ENCODE measurements at places on chromosomes 3 and 15.
A peak's percentile ranks its signal among the peaks of the same experiment; 100 is the strongest.

DNA sequence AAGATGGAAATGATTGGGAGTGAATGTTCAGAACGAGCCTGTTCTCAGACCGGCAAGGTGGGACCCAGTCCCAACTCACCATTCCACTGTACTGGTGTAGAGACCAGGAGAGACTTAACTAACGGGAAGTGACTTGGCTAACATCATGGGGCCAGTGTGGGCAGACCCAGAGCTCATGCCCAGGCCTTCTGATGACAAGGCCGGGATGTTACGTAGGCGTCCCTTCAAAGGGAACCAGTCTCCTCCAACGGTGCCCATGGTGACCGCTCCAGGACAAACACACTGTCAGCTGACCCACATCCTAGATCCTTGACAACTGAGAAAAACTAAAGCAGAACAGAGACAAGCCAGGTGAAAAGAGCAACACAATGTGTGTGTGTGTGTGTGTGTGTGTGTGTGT, 128.4 kb upstream of the HACD2 start:
- no peak for DNase-seq

- DNase-seq: no peak
These were observed 307.3 kb downstream of the SV2B start for GRCh38 chr15:91407269-91407889.

GRCh38 chr15:95168152-95168551, 936.8 kb downstream of the MCTP2 start:
- DNase-seq: no peak

DNA sequence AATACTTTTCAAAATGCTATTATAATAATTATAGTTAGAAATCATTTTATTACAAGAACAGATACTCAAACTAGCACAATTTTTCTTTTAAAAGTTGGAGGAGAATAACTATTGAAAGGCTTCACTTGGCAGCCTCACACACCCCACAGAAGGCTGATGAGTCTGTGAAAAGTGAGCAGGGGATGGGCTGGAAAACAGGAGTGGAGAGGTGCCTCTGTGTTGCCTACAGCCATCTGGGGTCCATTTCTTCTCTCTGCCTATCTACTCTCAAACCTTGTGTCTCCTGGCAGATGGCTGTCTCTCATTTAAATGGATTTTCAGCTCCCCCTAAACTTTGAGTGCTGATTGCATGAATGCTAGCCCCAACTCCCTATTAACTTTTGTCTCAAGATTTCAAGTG, 230.8 kb downstream of the CLSTN2 start:
- no peak for DNase-seq

DNA sequence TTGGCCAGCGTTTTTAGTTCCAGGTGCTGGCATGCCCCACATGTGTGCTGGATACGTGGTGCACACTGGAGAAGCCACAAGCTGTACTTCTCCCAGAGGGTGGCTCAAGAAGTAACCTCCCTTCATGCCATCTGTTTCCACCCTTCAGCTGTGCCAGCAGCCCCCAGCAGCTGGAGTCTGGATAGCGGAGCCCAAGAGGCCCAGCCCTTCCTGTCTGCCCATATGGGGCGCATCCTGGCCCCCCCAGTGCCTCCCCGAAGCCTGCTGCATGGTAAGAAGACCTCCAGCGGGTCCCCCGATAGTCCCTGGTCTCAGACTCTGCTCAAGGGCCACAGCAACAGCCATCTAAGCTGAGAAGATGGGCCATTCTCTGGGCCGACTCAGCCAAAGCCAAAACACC, 5.8 kb upstream of the MANF start:
- DNase-seq: no peak

GRCh38 chr3:122697952-122698620, 17.4 kb downstream of the PARP14 start:
- DNase-seq: no peak

DNA sequence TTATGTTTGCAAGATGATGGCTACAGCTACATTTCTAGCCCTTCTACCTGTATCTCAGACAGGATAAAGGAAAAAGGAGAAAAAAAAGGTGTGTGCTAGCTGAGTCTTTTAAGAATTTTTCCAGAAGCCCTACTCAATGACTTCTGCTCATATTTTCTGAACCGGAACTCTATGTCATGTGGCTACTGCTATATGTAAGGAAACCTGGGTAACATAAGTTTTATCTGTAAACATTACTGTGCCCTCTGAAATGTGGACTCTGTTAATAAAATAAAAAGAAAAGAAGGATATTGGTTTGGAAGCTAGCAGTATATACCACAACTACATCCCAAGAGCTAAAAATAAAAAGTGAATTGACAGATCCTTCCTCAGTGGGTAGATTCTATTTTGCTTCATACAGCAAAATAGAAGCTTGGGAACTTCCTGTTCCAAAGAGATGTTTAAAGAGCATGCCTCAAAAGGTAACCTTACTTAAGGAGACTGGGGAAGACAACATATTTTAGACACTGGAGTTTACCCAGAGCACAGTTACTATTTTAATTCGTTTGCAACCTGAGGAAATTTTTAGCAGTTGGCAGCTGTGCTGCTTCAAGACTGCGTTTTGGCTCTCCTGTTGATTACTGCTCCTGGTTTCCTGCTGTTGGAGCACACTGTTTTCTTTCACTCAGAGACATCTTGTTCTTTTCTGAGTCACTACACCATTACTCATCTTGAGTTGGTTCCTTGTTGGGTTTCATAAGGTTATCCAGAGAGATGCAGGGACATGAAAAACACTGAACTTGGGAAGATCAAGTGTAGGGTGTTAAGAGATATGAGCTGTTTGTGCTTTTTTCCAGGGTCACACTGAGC, 280.7 kb downstream of the NFKBIZ start:
- DNase-seq: peak; percentile 79

GRCh38 chr15:63503739-63504246, 600 bp upstream of the USP3 start:
- DNase-seq: peak; percentile 74

DNA sequence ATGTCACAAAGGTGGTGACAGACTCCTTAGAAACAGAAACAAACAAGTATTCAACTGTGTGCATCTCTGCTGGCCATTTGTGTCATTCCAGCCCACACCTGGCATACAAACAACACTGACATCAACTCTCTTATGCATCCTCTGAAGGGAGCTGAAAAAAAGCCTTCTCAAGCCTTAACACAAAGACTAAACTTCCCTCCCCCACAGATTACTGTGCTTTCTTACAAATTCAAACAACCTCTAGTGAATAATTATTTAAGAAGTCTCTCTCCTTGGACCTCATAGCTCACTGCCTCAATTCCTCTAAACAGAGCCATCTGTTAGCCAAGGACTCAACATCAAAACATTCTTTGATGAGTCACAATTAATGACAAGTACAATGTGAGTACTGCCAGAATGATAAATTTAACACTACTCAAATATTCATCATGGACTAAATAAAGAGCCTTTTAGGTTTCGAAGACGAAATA, 132.1 kb downstream of the WDR76 start:
- no peak for DNase-seq

DNA sequence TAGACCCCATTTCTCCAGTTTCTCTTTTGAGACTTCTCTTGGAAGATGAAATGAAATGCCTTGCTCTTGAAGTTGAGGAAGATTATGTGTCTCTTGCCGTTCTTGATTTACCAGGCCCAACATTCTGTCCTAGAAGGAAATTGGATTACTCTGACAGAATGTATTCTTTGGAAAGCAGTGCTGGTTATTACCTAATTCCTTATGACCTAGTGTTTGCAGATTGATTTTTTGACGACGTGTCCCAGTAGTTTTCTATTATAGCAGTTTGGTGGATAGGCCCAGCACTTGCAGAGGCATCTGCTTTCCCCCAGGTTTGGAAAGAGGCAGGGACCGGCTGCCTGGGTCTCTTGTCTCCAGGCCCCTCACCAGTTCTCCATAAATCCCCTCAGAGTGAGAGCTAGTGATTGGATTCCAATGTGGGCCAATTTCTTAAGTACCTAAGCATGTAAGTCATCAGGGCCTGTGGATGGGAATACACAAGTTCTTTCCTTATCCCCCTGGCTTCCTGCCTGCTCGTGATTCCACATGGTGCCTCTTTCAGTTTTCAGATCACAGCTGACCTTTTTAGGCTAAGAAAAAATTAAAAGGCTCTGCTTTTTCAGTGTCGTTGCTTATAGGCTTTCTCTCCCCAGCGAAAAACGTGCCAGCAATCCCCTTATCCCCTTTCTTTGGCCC, 50.2 kb downstream of the EPHB3 start:
- DNase-seq: no peak

GRCh38 chr3:64916937-64917336, 229.1 kb upstream of the ADAMTS9 start:
- DNase-seq: no peak

DNA sequence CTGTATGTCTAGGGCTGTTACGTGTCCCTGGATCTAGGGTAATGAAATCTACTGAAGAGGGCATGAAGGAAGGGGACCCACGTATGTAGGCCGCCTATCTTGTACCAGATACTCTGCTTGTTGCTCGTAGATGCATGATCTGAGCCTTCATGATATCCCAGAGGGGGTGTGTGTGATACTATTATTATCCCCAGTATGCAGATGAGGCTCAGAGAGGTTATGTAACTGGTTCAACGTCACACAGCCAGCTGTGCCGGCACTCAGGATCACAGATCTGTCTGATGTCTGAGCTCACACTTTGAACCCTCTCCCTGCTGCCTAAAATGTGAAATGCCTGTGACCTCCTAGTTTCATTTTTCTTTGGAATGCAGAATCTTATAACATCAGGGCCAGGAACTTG, 36.2 kb upstream of the SEC13 start:
- no peak for DNase-seq

- peak; percentile 78 for DNase-seq
These were observed 220.8 kb upstream of the TPRG1 start for GRCh38 chr3:188950832-188951489.

DNA sequence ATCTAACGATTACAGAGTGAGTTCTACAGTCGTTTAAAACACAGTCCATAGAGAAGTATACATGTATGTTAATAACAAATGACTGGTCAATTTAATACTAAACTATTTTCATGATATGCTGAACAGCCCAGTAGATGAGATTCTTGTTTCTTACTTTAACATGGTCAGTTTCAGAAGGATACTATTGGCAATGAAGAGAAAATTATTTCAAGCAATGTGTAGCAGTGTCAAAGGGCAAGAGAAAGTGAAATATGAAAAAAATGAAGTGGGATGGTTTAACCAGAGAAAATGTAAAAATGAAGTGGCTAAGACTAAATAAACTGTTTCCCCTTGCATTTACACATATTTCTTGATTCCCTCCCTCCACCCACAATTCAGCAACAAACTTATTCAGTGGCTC, 192.1 kb upstream of the TTC14 start:
- DNase-seq: no peak

DNA sequence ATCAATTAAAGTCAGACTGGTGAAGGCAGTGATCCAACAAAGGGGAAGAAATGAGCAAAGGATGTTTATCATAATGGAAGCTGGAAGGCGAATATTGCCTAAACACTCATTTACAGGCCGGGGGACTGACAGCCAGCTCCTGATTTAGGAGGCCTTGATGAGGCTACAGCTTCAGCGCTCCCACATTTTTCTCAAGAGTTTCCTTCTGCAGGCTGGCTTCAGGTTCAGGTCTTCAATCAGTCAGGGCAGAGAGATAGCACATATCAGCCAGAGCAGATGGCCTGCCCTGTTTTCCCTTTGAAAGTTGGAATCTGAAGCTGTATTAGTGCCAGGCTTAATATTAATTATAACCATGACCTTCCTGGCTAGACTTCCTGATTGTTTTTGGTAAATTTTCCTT, 218.9 kb downstream of the SV2B start:
- no peak for DNase-seq

DNA sequence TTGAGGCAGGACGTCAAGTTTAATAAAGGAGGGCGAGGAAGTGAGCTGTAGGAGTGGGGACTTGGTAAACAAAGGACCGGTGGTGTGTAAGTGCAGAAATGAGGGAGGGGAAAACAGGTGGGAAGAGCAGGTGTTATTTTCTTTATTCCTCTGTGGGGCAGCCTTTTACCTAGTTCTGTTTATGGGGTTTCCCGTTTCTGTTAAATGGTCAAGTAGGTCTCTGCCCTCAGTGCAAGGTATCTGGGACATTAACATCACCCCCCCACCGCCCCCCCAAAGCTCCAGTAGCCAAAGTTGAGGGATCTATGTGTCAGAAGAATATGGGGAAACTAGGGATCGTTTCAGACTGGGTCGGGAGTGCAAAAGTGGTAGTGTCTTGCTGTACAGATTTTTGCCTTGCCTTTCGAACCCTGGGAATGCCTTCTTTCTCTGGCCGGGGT, 893 bp downstream of the MGA start:
- no peak for DNase-seq

GRCh38 chr3:44649709-44650108, 1.2 kb downstream of the ZNF35 start:
- no peak for DNase-seq

DNA sequence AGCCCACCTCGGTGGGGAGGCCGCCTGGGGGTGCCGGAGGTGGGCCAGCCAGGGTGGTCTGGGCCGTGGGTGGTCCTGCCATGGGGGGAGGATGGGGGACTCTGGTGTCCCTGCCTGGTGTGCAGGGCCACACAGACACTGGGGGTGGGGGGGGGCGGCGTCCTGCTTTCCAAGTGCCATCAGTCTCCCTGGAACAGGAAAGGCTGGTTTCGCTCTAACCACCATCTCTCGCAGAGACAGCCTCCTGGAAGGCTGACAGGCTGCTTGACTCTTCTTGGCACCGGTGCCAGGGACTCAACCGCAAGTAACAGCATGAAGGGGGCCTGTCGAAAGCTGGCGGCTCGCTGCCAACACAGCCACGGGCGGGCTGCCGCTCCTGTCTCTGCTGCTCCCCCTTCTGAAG, 40.3 kb downstream of the RGMA start:
- peak; percentile 68 for DNase-seq

DNA sequence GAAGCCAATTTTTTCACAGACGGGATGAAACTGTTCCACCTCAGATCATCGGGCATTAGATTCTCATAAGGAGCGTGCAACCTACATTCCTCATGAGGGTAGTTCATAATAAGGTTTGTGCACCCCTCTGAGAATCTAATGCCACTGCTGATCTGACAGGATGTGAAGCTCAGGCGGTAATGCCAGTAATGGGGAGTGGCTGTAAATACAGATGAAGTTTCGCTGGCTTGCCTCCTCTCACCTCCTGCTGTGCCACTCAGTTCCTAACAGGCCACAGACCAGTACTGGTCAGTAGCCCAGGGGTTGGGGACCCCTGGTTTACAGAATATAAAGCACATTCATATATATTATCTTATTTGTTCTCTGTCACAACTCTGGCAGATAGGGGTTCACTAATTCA, 2.1 kb upstream of the LIMD1 start:
- DNase-seq: no peak

DNA sequence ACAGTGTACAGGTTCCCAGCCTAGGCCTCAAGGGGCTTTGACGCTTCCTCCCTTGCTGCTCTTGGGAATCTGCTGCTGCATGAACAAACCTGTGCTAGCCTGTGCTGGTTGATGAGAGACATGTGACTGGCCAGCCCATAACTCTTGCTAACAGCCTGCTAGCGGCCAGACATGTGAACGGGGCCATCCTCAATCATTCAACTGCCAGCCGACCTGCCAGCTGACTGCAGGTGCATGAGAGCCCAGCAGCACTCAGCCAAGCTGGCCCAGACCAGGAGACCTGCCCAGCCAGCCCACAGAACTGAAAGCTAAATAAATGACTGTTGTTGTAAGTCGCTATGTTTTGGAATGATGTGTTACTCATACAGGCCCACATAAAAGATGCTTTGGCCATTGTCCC, 82.4 kb upstream of the DLG1 start:
- DNase-seq: peak; percentile 67

GRCh38 chr3:33113772-33114621, at the start of gene CRTAP:
TSS of gene CRTAP (plus strand) at chr3:33114014. CDS start at chr3:33114078, 64 bp downstream.
- DNase-seq: peak; percentile 94

Measured in epithelial cell of prostate (primary cell).